AG09309 (cell line): ENCODE measurements at places on chromosomes 7 and 10.
A peak's percentile ranks its signal among the peaks of the same experiment; 100 is the strongest.

DNA sequence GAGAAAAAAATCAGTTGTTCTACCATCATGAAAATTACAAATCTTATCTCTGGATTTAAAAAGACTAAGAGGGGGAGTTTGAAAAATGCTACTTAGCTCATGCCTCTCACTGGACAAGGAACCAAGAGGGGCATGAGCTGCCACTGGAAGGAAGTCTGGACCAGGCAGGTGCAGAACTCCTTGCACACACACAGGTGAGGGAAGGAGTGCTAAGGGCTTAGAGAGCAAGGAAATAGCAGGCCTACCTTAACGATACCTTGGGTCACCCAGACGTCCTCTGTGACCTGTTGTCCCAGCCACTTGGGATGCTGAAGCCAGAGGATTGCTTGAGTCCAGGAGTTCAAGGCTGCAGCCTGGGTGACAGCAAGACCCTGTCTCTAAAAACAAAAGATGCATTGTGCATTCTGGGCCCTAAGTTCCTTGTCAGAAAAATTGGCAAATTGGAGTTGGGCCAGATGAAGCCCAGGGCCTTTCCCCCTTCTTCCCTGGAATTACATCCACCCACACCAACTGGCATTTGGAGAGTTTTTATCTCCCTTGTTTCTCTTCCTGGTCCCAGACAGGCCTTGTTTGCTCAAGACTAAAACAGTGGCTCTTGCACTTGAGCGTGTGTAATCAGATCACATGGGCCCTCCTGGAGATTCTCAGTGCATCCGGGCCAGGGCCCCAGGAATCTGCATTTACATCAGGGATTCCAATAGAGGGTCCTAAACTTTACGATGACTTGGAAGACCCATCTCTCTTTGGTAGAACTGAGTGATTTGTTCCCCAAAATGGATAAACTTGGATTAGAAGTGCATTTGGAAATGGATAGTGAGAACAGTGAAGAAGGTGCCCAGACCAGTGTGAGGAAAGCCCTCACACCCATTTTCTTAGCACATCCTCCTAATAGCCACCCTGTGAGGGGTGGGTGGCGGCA, 3.0 kb downstream of the DDIT4 start:
- DNase-seq = no peak

- DNase-seq = peak; percentile 38
Measured at GRCh38 chr10:93816123-93816747, 58.5 kb downstream of the LGI1 start.

- no peak for DNase-seq
Measured at GRCh38 chr10:103982639-103983038, 15.7 kb downstream of the SLK start.

GRCh38 chr7:129471402-129471827, 30.9 kb upstream of the SMKR1 start:
- no peak for DNase-seq

GRCh38 chr10:60662917-60663614, 115.2 kb upstream of the CDK1 start:
- DNase-seq = no peak

DNA sequence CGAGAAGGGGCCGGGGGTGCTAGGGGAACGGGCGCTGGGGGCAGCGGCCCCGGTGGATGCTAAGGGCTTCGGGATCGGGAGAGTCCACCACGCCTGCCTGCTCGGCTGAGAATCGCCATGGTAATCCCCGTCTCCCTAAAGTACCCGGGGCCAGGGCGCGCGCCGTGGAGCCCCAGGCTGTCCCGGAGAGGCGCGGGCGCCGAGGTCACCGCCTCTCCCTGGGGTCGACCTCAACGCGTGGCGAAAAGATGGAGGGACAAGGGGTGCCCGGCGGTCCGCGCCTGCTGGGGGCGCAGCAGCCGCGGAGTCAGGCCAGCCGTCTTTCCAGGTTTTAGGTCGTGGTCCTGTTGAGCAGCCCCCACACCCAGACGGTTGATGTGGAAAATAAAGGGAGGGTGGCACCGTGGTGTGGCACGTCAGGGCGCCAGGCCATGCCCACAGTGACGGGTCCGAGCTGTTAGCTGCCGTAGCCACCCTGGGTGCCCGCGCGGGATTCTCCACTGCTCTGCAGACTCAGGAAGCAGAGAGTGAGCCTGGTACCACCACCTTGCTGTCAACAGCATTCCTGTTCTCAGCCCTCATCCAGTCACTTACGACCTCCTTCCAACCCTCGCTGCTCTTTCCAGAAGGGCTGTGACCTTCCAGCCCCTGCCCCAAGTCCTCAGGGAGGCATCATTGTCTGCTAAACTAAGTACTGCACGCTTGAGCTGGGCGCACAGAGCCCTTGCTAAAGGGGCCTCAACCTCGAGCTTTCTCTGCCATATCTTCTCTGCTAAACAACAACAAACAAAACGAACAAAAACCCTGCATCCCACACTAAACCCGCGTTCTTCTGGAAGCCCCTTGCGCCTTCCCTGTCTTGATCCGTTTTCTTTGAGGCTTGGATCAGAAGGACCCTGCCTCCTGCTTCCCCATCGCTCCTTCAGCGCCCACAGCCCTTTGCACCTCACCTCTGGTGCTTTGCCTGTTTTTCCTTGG, 666 bp downstream of the SMKR1 start:
- DNase-seq = no peak

GRCh38 chr10:69179089-69179742, 818 bp upstream of the SUPV3L1 start:
- DNase-seq = peak; percentile 5

- no peak for DNase-seq
Measured at GRCh38 chr7:77696643-77697534, 630 bp downstream of the RSBN1L start.

DNA sequence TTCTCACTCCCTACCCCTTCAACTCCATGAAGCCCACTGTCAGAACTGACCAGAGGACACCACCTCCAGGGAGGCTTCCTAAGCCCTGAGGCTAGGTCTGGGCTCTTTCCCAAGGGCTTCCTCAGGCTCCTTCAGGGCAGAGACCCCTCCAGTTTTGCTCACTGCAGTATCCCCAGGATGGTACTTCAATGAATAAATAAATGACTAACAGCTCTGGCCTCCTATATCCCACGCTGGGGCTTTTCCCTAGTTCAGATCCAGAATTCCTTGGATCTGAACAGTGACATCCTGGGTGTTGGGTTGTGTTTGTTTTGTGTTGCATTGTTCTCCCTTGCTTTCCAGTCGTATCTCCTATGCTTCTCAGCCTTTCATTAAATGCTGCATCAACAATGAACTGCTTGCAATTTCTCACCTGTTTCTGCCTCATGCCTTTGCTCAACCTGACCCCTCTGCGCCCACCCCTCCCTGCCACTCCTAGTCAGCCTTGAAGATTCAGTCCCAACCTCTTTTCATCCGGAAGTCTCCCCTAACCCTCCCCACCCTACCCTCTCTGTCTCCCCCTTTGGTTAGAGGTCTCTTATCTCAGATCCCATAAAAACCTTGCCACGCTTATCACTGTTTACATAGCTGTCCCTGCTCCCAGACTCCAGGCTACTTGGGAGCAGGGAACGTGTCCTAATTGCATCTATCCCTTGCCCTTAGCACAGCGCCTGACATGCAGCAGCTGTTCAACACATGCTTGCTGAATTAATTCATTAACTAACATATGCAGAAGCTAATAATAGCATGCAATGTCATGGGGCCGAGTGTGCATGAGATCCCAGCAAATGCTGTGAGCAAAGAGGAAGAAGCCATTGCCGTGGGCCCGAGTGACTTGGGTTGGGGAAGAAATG, 41.7 kb downstream of the PPP1R3C start:
- DNase-seq = no peak

- DNase-seq = no peak
Measured at GRCh38 chr10:102033787-102034186, 22.2 kb downstream of the ARMH3 start.

- no peak for DNase-seq
Measured at GRCh38 chr10:126561921-126562680, 108.4 kb downstream of the C10orf90 start.

GRCh38 chr7:17548014-17548653, 249.7 kb downstream of the AHR start:
- no peak for DNase-seq

DNA sequence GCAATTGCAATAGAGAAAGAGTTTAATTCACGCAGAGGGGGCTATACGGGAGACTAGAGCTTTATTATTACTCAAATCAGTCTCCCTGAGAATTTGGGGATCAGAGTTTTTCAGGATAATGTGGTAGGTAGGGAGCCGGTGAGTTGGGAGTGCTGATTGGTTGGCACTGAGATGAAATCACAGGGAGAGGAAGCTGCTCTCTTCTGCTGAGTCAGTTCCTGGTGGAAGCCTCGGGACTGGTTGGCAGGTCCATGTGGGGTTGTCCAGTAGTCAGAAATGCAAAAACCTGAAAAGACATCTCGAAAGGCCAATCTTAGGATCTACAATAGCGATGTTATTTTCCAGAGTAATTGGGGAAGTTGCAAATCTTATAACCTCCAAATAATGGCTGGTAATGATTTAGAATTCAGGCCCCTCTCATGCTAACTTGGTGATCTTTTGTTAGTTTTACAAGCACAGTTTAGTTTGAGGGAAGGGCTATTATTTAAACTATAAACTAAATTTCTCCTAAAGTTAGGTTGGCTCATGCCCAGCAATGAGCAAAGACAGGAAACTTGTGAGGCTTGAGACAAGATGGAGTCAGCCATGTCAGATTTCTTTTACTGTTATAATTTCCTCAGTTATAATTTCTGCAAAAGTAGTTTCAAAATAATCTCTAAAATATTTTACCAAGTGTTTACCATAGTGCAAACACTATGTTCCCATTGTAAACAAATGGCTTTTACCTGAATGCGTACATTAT, 39.4 kb upstream of the SLC25A13 start:
- no peak for DNase-seq

- no peak for DNase-seq
Measured at GRCh38 chr7:55484241-55484640, 88.1 kb downstream of the VOPP1 start.

DNA sequence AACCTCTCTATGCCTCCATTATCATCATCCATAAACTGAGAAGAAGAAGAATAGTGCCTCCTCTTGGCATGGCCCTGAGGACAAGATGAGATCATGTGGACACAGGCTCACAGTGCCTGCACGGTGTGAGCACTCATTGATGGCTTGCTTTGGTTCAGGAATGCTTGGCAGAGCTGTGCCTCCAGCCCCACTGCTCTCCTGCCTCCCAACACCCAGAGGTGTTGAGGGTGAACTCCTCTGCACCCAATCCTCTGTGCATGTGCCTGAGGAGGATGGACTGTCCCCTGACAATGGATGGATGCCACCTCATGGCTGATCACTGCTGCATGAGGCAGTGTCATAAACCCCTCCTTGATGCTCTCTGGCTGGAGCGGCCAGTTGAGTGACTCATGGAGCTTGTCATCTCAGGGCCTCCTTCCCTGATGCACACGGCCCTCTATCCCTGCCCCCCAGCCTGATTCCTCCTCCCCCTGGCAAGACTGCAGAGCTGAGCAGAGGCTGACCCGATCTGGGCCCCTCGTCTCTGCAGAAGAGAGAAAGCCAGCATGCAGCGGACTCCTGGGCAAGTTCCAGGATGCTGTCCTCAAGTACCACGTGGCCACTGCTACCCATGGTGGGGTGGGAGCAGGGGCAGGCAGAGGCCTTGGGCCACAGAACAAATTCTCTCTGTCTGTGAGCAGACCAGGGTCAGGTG, 136.3 kb downstream of the KCNMA1 start:
- DNase-seq = peak; percentile 68

- DNase-seq = no peak
Measured at GRCh38 chr7:4779118-4779517, 3.7 kb downstream of the AP5Z1 start.

DNA sequence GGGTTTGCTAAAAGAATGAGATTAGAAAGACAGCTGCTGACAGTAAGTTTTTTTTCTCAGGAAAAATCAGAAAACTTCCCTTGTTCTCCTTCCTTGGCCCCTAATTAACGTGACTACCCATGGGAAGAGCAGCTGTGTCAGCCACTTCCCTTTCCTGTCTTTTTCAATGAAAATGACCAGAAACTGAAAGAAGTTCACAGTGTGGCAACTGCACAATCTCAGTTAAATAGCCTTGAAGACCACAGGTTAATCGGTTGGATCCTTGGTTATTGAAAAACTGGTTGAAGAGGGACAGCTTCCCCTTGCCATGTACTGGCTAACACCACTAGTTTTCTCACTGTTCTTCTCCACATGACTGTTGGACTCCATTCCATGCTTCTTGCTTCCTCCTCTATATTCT, 148.8 kb upstream of the AGR3 start:
- no peak for DNase-seq

GRCh38 chr10:130425881-130426435, 289.8 kb downstream of the GLRX3 start:
- no peak for DNase-seq

DNA sequence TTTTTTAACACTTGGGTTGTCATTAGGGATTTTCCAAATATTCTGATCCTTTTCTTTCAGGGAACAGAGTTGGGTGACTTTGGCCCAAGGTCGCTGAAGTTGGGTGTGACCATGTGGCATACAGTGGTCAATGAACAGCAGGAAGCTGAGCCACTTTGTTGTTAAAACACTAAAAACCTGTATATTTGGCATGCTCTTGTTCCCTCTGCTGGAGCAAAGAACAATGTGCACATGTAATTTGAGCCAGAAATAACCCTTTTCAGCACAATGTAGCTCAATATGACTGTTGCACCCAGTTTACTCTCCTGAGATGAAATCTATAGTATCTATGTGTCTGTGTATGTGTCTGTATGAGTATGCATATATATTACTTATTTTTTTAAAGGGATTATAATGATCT, 74.9 kb downstream of the ADCYAP1R1 start:
- peak; percentile 7 for DNase-seq

DNA sequence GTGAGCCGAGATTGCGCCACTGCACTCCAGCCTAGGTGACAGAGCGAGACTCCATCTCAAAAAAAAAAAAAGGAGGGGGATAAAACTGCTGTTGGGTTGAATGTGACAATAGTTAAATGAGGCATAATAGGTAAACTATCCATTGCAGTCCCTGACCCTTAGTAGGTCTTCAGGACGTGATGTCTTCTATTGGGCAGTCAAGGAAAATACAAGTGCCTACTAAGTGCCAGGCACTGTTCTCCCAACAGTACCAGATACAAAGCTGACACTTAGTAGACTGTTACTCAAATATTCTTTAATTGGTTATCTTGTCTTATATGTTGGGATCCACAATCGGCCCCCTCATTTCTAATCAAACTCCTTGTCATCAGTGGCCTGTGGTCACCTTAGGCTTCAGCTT, 27.1 kb upstream of the ACSL5 start:
- no peak for DNase-seq

DNA sequence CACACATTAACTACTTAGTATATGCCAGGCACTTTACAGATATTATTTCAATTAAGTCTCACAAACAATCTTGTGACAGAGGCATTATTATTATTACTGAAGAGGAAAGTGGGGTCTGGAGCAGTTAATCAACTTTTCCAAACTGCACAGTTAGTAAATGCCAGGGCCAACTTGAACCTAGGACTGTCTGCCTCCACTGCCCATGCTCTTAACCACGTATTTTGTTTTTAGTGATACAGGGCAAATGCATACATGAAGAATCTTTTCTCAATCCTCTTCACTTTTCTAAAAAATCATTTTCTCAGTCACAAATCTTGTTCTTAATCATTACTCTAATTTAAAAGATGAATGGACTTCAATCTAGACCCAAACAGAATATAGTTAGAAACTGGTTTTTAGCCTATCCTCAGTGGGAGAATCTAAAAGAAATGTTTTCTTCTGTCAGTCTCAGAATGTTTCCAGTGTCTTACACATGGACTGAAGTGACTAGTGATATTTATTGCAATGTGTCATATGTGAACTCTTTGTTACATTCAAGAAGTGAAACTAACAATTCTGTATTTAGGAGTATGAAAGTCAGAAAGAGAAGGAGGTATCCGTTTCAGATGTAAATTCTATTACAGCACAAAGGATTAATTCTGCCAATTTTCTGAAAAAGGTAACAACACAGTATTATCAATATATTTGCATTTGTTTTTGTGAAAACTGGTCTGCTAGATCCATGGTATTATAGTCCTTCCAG, 55.5 kb upstream of the CCNJ start:
- no peak for DNase-seq
